ENCODE measurements at places on chromosomes 11 and 22.

GRCh38 chr22:48240935-48241230 is 1478.4 kb downstream of the TBC1D22A start:
- DNase-seq: no peak

DNA sequence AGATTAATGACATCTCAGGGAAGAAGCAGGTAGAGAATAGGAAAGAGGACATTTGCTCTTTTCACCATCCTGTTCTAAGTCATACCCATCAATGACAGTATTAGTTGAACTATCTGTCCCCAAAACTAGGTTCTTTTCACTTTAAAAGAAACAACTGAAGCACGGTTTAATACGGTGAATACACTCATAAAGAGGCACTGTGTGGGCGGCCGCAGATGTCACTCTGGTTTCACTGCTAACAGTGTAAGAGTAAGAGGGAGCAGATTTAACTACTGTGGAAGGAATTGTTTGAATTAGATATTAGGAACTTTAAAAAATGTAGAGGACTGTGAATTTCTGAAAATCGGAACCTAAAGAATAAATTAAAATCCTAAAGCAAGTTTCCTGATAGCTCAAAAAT is 49.5 kb downstream of the VSIG10L2 start:
- DNase-seq: no peak

- DNase-seq: no peak
These were observed 83.9 kb upstream of the TIMP3 start for GRCh38 chr22:32717337-32718240.

DNA sequence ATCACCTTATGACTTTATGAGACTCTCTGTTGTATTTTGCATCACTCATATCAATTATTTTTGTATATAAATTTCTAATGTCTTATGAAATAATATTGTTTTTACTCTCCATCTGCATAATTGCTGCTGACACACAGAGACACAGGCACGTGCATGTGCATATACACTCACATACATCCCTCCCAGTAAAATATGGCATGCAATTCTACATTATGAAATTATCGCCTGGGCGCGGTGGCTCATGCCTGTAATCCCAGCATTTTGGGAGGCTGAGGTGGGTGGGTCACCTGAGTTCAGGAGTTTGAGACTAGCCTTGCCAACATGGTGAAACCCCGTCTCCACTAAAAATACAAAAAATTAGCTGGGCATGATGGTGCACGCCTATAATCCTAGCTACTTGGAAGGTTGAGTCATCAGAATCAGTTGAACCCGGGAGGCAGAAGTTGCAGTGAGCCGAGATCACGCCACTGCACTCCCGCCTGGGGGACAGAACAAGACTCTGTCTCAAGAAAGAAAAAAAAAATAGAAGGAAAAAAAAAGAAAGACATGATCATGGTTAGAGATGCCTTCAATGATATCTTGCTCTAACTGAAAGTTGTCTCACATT is 96.7 kb upstream of the LUZP2 start:
- no peak for DNase-seq

- DNase-seq: no peak
These were observed 16.8 kb upstream of the PPARA start for GRCh38 chr22:46133588-46133855.

- no peak for DNase-seq
These were observed 1079.7 kb downstream of the TBC1D22A start for GRCh38 chr22:47842119-47842518.

GRCh38 chr22:30191040-30191701 is 55.4 kb downstream of the LIF start:
- no peak for DNase-seq

DNA sequence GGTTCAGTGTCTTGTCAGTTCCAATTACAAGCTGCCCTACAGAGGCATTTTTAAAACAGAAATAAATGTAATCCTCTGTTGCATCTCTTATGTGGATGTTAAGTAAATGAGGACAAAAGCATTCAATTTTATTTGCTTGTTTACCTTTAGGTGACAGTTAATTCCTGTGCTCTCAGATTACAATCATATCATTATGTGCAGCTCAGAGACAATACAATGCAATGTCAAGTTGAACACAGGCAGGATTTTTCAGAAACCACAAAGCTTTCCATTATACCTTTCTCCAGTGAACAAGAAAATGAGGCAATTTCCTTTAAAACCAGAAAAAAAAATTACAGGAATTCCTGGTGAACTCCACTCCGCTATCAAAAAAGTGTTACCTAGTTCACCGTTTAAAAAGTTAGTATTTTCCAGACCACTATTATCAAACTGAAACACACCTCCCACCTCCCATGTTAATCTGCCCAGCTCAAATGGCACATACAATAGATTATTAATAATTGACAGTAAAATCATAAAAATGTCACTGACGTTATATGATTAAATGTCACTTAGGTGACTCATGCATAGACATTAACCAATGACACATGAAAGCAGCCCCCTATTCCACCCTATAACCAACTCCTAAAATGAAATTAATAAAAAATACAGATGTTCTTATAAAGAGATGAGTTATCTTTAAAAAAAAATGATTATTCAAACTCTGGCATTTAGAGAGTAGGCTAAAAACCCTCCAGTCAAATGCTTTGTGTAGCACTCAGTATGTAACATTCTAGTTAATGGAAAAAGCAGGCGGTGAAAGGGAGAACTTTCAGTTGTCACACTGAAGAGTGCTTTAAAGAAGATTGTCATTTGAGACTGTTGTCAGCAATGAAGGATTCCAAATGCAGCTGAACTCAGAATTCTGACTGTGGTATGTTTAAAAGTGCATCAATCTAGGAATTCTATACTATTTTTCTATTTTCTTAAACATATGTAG is 98.6 kb downstream of the MUC15 start:
- DNase-seq: no peak

DNA sequence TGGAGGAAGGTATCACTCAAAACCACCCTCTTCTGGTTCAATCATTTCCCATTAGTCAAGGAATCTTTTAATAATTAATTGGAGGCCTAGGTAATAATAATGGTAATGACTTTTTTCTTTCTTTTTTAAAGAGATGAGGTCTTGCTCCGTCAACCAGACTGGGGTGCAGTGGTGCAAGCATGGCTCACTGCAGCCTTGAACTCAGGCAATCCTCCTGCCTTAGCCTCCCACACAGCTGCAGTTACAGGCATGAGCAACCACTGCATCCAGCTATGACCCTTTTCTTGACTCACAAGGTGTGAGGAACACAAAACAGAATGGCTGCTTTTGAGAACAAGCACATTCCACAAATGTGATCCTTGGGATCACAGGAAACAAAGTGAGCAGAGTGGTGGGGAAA is 3.6 kb downstream of the POLDIP3 start:
- DNase-seq: no peak

- DNase-seq: no peak
These were observed 49.0 kb downstream of the CTSC start for GRCh38 chr11:88288560-88288959.

DNA sequence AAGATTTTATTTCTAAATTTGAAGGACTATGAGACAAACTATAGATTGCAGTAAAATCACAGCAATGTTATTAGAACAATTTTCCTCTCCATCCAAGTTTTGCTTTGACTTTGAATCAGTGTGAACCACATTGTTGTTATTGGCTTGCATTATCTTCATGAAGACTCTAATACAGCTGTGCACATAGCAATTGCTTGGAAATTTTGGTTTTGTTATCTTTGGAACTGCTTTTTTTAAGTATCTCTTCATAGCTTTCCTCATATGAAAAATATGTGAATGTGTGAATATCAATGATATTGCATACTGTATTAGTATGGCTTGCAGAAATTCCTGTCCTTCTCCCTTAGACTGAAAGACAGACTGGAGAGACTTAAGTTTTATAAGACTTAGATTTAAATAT is 666.6 kb downstream of the LUZP2 start:
- DNase-seq: no peak

DNA sequence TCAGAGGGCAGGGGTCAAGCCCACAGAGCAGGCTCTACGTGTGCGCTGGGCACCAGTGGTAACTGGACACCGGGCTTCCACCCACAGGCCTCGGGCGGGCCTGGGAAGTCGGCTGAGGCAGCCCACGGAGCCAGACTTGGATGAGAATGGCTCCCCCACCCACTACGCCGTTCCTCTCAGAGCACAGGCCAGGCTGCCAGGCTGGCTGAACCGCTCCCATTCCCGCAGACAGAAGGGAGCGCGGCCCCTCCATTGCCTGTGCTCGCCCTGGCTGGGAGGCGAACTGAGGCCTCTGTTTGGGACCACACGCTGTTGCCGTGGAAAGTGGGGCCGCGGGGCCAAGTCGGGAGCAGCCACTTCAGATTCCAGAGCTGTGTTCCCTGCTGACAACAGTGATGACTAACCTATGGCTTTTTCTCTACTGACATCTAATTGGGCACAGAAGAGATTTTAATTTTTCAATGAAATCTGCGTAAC is 63.9 kb downstream of the MYH9 start:
- no peak for DNase-seq

DNA sequence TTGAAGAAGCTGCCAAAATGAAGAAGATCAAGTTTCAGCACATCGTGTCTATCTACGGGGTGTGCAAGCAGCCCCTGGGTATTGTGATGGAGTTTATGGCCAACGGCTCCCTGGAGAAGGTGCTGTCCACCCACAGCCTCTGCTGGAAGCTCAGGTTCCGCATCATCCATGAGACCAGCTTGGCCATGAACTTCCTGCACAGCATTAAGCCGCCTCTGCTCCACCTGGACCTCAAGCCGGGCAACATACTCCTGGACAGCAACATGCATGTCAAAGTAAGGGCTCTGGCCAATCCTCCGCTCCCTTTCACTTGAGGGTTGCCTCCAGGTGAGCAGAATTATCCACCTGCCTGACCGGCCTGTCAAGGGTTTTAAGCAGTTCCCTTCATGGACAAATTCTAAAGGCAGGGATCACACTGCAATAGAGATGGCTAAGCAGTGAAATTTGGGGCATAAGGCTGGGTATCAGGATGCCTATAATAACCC is 6.0 kb downstream of the ANKK1 start:
- no peak for DNase-seq

- DNase-seq: no peak
These were observed 53.9 kb upstream of the TSKU start for GRCh38 chr11:76729214-76729613.

DNA sequence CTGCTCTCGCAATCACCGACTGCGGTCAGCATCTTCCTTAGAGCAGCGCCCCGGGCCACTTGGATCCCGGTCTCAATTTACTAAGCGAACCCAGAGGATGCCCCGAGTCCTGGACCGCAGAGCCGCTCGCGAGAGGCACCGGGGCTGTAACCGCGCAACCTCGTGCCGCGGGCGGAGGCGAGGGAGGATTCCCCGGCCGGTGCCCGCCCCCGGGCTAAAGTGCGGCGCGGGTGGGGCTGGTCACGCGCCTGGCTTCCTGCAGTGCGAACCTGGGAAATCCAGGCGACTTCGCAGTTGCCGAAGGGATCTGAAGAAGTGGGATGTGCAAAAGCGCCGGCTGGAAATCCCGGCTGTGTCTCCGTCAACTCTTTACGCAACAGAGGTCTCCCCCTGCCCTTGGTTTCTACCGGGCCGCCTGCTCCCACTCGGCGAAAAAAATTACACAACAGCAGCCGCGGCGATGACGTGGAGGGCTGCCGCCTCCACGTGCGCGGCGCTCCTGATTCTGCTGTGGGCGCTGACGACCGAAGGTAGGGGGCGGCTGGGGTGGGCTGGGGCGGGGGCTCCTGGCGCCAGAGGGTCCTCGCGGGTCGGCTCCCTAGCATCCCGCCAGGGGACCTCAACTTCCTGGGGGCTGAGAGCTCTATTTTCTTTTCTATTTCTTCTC is at the start of gene NCR3LG1:
TSS of gene NCR3LG1 (plus strand) at position 291 of the 667 bp plus-strand sequence. CDS start at position 461, 170 bp downstream.
- DNase-seq: peak; percentile 69

GRCh38 chr22:41596776-41597634 is 7.4 kb upstream of the PMM1 start:
- DNase-seq: peak; percentile 54

GRCh38 chr11:117255966-117256365 is 23.5 kb downstream of the RNF214 start:
- DNase-seq: no peak

- DNase-seq: no peak
These were observed 24.1 kb downstream of the CUL5 start for GRCh38 chr11:108032800-108033199.

- DNase-seq: no peak
These were observed 26.5 kb upstream of the PSMA1 start for GRCh38 chr11:14546672-14547071.

DNA sequence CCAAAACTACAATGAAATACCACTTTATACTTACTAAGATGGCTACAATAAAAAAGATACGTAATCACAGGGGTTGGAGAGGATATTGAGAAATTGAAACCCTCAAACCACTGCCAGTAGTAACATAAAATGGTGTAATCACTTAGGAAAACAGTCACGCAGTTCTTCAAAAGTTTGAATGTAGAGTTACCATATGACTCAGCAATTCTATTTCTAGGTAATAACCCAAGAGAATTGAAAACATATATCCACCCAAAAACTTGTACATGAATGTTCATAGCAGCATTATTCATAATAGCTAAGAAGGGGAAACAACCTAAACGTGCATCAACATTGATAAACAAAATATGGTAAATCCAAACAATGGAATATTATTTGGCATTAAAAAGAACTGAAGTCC is 24.4 kb upstream of the PSMA1 start:
- no peak for DNase-seq

- DNase-seq: no peak
These were observed 58.3 kb downstream of the AMOTL1 start for GRCh38 chr11:94826415-94826814.

DNA sequence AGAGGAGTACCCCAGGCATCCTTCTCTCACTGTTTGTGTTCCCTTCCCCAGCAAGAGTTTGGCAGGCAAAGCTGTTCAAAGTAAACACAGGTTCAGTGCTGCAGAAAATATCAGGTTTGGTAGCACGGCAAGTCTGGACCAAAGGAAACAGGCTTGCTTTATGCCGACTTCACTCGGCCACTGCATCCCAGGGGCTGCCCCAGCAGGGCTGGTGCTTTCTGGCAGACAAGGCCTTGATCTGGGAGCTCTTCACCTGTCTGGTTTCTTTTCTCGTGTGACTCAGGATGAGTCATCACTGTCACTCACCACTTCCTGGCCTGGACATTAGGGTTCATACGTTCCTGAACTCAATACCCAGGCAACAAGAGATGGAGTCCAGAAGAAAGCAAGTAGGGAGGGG is 52.6 kb upstream of the NAV2 start:
- peak; percentile 33 for DNase-seq

GRCh38 chr22:44795701-44796630 is 43.6 kb downstream of the ARHGAP8 start:
- DNase-seq: no peak

DNA sequence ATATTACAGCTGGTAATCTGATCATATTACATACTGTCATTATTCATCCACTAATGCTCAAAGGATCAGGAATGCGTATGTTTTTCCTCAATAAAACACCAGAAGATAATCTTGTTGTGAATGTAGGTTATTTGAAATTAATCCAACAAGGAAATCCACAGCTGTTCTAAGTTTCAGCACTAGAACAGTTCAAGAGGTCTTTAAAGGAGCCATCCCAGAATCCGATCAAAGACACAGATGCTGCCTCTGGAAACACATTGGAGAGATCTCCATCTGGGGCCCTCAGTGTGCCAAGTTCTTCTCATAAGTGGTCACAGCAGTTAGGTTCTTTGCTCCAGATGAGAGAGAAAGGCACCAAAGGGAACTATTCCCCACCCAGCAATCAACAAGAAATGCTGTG is 1955.1 kb upstream of the RAG2 start:
- DNase-seq: no peak

All from CD4-positive, alpha-beta T cell treated with Interleukin-6 for 4 hours (primary cell).